Activated CD4-positive, alpha-beta T cell treated with anti-CD3 and anti-CD28 coated beads, Interleukin-2, amount 50 U/mL, for 4 hours (primary cell): ENCODE measurements at places on chromosomes 1 and 21.

- DNase-seq = no peak
Measured at GRCh38 chr21:37266515-37267221, 466 bp downstream of the VPS26C start.

- DNase-seq = no peak
Measured at GRCh38 chr1:241459186-241459802, 60.3 kb downstream of the FH start.

- DNase-seq = no peak
Measured at GRCh38 chr1:20731057-20731991, 1.2 kb downstream of the SH2D5 start.

DNA sequence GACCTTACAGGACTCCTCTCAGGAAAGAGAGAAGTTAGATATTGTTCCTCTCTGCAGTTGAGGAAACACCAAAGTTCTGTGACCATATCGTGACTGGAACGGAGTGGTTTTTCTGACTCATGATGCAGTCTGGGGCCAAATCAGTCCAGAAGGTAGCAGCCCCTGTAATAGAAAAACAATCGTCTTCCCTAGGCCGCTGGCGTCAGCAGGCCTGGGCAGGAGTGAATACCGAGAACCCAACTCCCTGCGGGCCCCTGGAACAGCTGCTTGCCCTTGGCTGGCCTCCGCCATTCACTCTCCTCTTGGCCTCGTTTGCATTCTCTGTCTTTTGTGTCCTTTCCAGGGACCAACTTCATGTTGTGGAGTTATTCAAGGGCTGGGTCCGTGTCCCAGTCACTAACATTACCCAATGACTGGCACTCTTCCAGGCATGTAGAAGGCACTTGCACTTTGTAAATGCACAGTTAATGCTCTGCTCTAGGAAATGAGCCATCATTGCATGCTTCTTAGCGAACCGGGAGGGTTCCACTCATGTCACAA is 10.9 kb upstream of the CD101 start:
- DNase-seq = no peak

DNA sequence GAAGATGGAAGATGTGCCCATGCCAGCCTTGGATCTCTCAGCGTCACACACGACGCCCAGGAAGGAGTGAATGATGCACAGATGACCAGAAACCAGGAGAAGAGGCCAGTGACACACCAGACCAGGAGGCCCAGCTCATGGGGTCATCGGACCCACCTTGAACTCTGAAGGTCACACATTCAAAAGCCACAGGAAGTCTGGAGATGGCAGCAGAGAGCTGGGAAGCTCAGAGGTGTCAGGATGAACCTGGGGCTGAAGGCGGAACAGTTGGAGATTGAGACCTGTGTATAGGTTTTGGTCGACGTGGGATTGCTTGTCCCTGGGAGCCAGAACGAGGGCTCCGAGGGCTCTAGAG is 43.6 kb downstream of the SLC19A1 start:
- DNase-seq = no peak

DNA sequence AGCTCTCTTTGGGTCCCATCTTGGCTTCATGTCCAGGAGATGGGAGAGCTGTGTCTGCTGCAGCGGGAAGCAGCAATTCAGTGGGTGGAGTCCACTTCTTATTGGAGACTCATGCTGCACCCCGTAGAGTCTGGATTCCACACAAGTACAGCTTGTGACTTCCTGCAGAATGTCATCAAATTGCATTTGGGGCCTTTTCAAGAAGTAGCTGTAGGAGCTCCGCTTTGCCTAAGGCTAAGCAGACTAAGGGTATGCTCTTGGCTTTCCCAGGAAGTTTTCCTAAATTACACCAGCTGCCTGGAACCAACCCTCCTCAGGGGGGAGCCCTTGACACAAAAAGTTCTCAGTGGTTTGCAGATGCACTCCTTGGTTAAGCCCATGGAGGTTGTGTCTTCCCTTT is 5.7 kb upstream of the MOB3C start:
- no peak for DNase-seq
